NCI-H446 (cell line): ENCODE measurements at places on chromosomes 2 and 18.

DNA sequence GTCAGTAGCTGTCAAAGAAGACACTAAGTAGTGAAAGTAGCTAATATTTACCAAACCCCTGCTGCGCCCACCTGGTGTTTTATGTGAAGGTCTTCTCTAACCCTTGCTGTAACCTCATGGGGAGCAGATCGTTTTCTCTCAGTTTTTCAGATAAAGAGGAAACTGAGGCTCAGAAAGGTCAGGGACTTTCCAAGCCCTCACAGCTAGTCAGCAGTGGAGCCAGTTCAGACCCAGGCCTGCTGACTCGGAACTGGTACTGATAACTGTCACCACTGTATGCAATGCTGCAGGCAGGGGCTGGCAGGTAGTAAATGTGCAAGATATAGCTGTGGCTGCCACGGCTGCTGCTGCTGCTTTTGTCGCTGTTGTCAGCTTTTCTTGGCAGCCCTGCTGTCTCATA is 69.1 kb downstream of the LRRFIP1 start:
- no peak for DNase-seq

GRCh38 chr2:126824663-126825062 is 74.0 kb upstream of the TEX51 start:
- no peak for DNase-seq

GRCh38 chr2:176167398-176167797 is 10.3 kb downstream of the HOXD3 start:
- no peak for DNase-seq

DNA sequence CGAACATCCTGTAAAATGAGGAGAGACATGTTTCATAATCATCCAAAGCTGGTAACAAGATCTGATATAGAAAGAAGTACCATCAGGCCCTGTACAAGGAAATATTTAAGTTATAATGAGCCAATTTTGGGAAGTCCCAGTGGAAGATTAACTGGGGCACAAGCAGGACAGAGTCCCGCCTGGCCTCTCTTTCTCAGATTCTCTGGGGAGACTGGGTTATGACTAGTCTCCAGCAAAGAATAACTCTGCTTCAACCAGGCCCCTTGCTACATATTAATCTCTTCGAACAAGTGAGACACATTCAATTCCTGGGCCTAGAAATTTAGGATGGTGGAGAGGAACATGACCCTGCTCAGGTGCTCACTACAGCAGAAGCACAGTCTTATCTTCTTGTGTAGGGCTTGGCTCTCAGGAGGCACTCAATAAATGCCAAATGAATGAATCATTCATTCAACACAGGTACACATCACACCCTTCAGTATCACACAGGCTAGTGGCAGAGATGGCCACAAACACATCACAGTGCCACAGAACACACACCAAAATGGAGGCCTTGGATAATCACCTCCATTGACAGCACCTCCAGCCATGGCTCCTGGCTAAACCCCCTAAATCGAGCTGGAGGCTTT is 46.4 kb upstream of the RNF152 start:
- no peak for DNase-seq
